ENCODE measurements at places on chromosomes 4 and X.

DNA sequence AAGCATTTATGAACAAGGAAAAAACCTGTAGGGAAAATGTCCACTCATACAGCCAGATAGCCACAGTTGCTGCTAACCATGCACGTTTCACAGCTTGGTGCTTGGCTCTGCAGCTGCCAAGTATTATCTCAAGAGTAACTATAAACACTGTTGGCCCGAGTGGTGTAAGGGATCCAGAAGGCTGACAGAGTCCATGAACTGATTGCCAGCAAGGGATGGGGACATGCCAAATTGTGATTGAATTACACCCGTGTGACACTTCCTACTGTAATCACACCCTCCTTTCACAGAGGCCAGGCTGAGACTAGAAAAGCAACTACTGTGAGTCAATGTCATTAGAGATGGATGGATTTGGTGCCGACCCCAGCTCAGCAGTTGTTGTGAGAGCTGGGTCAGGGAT, 223.9 kb upstream of the ANKRD50 start:
- H3K4me1 ChIP-seq = no peaks in the 10 kb centered on the region
- no peaks in the 10 kb centered on the region for H3K27me3 ChIP-seq
- no peak for DNase-seq
- no peak overlapping the region for H3K4me3 ChIP-seq
- H3K36me3 ChIP-seq = no peaks in the 10 kb centered on the region
- no peak overlapping the region for H3K27ac ChIP-seq

DNA sequence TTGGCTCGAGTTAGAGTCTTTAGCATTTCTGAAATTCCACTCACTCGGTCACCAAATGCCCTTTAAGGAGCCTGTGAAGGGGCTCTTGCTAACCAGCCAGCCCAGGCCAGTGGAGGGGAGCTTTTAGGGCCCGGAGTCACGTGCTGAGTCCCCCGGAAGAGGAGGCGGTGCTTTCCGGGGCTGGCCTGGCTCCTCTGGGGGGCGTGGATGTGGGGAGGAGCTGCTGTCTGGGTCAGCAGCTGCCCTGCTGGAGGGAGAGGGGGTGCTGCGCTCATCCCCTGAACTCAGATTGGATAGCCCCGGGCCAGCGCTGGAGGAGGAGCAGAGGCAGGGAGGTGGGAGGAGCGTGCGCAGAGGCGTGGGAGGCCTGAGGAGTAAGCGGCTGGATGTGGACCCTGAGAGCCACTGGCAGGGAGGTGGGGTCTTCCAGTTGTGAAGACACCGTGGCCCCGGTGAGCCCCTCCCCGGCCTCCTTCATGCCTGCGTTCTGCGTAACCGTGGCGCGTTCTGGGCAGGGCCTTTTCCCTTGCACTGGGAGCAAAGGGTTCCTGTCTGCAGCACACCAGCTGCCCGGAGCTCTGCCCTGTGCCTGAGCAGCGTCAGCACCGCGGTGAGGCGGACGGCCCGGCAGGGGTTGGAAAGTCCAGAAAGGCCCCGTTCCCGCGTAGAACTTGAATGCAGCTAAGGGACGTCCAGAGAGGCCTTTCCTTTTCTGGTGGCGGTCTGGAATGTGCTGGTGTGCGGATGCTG, 19.7 kb downstream of the MAEA start:
- H3K36me3 ChIP-seq = peaks cover 17% of the 10 kb centered on the region
- peak overlapping the region; percentile 1 for H3K27ac ChIP-seq
- peak overlapping the region; percentile 33 for H3K4me3 ChIP-seq
- no peaks in the 10 kb centered on the region for H3K27me3 ChIP-seq

DNA sequence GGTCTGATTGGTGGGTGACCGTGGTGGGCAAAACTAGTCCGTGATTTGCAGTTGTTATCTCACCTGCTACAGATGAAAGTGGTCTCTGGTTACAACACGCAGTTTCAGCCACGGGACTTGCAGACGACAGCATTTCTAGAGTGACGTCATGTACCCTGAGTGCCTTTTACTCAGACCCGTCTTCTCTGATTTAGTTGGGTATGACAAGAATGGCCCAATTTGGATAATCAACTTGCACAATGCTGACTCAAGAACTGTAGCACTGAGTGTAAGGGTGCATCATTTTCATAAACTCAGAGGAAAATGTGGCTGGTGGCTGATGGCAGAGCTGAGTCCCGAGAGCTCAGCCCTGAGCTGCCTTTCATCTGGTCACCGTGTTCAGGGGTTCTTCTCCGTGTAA, 281.4 kb upstream of the FRG1 start:
- no peaks in the 10 kb centered on the region for H3K27me3 ChIP-seq
- no peak overlapping the region for H3K4me3 ChIP-seq
- H3K36me3 ChIP-seq = no peaks in the 10 kb centered on the region
- H3K4me1 ChIP-seq = no peaks in the 10 kb centered on the region

DNA sequence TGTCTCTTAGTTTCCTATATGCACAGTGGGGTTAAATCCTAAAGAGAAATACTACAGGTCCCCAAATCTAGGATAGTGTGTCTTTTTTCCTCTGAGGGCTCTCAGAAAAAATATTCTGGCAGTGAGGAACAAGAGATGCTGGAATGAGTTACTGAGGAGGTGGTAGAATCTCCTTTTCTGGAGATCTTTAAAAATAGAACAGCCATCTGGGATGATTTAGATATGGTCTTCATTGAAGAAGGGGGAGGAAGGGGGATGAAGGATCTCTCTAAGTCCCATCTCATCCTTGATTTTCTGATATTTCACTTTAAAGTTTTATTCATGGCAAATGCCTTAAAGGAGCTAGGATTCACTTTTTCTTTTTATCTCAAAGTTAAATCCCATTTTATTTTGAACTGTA, 235.0 kb downstream of the MAML3 start:
- DNase-seq = no peak
- no peaks in the 10 kb centered on the region for H3K4me1 ChIP-seq
- H3K4me3 ChIP-seq = no peak overlapping the region
- H3K36me3 ChIP-seq = no peaks in the 10 kb centered on the region
- H3K27me3 ChIP-seq = no peaks in the 10 kb centered on the region

GRCh38 chr4:101065346-101065745, 282.0 kb downstream of the PPP3CA start:
- H3K27me3 ChIP-seq = no peaks in the 10 kb centered on the region
- H3K36me3 ChIP-seq = peaks cover 8% of the 10 kb centered on the region
- no peak for DNase-seq
- H3K27ac ChIP-seq = no peak overlapping the region
- no peaks in the 10 kb centered on the region for H3K4me1 ChIP-seq
- no peak overlapping the region for H3K4me3 ChIP-seq

DNA sequence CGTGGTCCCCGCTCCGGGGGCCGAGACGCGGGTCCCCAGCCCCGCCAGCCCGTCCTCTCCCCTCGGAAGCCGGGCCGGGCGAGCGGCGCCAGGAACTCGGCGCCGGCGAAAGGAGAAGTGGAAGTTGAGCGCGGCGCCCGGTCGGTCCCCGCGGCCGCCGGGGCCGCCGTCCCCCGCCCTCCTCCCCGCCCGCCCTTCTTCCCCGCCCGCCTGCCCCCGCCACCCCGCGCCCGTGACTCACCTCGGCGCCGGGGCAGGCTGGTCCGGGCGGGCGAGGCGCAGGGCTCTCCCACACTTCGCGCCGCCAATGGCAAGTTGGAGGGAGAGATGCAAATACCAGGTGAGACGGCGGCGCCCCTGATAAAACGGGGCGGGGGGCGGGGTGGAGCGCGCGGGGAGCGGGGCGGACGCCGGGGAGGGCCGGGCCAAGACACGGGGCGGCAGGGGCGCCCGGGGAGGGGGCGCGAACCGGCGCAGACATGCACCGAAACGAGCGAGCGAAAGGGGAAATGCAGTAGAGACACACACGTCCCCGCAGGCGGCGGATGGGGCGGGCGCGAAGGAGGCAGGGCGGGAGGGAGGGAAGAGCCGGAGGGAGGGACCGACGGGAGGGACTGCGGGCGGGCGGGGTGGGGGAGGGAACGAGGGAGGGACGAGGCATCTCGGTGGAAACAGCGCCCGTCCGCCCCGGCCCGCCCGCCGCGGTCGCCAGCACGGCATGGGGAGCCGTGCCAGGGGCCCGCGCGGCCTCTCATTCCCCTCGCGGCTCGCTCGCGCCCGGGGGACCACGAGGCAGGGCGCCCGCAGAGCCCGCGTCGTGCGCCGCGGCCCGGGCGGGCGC, at the start of gene ELF4:
Gene ELF4 (minus strand): TSS at position 119 of the 841 bp plus-strand sequence. CDS start 29,167 bp downstream, outside the sequence.
- no peaks in the 10 kb centered on the region for H3K27me3 ChIP-seq
- DNase-seq = peak; percentile 67
- peak within 1 kb of the TSS; percentile 76 for H3K27ac ChIP-seq

DNA sequence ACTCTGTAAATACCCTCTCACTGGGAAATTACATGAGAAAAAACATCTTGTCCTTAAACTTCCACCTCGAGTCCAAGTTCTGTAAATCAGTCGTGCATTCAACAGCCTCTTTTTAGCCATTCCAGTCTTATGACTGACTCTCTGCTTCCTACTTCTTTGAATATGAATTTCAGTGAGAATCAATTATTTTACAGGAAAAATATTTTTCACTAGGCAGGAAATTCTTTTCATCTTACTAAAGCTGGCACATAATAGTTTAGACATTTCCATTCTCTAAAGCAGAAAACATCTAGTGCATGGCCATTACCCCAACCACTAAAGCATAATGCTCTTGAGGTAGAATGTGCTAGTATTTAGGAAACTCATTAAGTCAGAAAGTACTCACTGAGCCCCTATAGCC, 565.7 kb upstream of the FAT1 start:
- H3K4me1 ChIP-seq = no peaks in the 10 kb centered on the region
- H3K4me3 ChIP-seq = no peak overlapping the region
- no peak for DNase-seq
- H3K36me3 ChIP-seq = no peaks in the 10 kb centered on the region

DNA sequence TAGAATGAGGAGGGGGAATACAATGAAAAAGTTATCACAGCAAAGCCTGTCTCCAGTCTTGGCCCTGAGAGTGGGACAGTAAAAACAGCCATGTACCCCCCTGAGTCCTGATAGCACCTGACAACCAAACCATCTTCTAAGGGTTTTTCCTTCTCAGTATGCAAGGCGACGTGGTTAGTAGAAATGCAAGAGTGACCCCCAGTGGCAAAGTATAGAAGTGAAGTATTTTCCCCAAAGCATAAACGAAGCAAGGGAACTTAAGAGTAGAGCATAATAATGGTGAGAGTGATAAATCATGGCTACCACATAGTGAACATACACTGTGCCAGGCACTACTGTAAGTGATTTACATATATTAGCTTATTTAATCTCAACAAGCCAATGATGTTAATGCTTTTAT, 52.8 kb downstream of the FAM47C start:
- DNase-seq = no peak
- H3K36me3 ChIP-seq = no peaks in the 10 kb centered on the region
- no peak overlapping the region for H3K4me3 ChIP-seq
- H3K27ac ChIP-seq = no peak overlapping the region

DNA sequence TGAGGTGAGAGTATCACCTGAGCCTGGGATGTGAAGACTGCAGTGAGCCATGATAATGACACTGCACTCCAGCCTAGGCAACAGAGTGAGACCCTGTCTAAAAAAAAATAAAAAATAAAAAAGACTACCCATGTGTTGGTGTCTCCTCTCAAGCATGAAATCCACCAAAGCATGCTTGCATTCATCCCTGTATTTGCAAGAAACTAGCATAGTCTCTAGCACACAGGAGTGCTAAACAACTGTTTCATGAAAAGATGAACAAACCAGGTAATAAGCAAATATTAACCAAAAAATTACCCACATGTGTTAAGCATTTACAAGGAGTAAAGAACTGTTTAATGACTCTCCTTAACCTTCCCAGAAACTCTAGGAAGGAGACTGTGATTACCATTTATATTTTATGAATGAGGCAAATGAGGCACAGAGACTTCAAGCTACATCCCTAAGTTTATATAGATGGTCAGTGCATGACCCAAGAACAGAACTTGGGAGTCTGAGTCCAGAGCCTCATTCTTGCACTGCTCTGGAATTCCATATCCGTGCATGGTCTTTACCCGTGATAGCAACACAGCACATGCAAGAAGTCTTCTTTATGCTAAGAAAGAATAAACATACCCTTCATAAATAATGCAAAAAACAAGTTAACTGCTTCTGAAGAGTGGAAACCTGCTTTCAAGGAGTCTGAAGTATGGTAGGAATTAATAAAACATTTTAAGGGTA, 186.1 kb upstream of the STS start:
- H3K27me3 ChIP-seq = no peaks in the 10 kb centered on the region
- no peak overlapping the region for H3K4me3 ChIP-seq
- no peak for DNase-seq
- H3K36me3 ChIP-seq = no peaks in the 10 kb centered on the region
- H3K4me1 ChIP-seq = no peaks in the 10 kb centered on the region

DNA sequence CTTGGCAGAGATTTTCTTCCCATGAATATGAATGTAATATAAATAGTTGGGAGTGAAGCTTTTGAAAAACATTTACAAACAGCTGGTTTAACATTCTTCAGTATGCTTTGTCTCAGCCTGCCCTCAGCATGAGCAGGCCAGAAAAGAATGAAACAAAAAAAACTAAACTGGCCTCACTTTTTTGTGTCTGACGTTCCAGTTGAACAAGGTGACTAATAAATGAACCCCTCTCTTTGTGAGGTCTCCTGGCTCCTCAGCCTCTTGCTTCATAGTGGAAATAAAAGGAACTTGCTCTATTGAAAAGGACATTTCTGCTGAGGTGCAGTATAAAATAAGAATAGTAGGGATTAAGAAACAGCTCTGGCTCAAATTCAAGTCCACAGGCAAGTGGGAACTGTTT, 9.4 kb downstream of the CHST7 start:
- H3K27me3 ChIP-seq = no peaks in the 10 kb centered on the region
- H3K4me1 ChIP-seq = peaks cover 8% of the 10 kb centered on the region
- DNase-seq = no peak

GRCh38 chr4:8410066-8410625, 30.4 kb downstream of the ACOX3 start:
- H3K4me3 ChIP-seq = no peak overlapping the region
- H3K36me3 ChIP-seq = peaks cover 18% of the 10 kb centered on the region
- no peak overlapping the region for H3K27ac ChIP-seq
- H3K4me1 ChIP-seq = peaks cover 4% of the 10 kb centered on the region
- H3K27me3 ChIP-seq = no peaks in the 10 kb centered on the region

DNA sequence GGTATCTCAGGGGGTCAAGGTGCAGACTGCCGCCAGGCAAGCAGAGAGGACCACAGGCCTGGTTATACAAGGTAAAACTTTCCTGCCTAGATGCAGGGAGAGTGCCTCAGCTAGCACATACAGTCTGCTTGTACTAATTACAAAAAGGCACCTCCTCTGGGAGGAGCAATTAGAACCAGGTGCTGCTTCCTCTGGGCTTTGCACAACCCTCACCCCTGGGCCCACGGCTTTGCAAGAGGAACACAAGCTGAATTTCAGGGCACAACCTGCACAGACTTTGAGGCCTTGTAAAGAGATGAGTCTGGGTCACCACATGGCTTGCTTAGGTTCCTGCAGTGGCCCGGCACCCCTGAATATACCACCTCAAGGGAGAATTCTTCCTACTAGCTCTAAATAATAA, 9.2 kb upstream of the CITED1 start:
- no peak overlapping the region for H3K27ac ChIP-seq
- H3K36me3 ChIP-seq = no peaks in the 10 kb centered on the region
- H3K27me3 ChIP-seq = peaks cover 3% of the 10 kb centered on the region
- H3K4me1 ChIP-seq = no peaks in the 10 kb centered on the region
- DNase-seq = no peak
- H3K4me3 ChIP-seq = no peak overlapping the region

- no peak for DNase-seq
- no peaks in the 10 kb centered on the region for H3K36me3 ChIP-seq
- H3K4me1 ChIP-seq = no peaks in the 10 kb centered on the region
- H3K27me3 ChIP-seq = no peaks in the 10 kb centered on the region
Observed at GRCh38 chrX:75230296-75230695, 43.6 kb upstream of the UPRT start.

Data from effector memory CD4-positive, alpha-beta T cell (primary cell).